Activated naive CD8-positive, alpha-beta T cell treated with anti-CD3 and anti-CD28 coated beads, Interleukin-2, amount 50 U/mL, for 24 hours (primary cell): ENCODE measurements at places on chromosomes 7 and 10.

DNA sequence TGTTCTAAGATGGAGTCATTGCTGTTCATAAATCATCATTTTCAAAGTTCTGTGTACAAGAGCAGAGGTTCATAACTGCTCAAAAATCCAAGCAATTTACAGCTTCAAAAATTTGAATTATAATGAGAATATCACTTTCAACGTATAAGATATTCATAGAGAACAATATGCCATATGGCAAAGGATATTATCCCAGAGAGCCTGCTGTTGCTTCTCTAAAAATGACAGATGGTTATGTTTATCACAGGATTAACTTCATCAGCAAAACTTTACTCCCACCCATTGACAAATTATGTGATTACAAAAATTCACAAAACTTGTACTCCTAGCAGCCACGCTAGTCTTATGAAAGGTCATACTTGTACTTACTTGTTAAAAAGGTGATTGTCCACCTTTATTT, 105.1 kb downstream of the PIP4K2A start:
- no peak for DNase-seq

DNA sequence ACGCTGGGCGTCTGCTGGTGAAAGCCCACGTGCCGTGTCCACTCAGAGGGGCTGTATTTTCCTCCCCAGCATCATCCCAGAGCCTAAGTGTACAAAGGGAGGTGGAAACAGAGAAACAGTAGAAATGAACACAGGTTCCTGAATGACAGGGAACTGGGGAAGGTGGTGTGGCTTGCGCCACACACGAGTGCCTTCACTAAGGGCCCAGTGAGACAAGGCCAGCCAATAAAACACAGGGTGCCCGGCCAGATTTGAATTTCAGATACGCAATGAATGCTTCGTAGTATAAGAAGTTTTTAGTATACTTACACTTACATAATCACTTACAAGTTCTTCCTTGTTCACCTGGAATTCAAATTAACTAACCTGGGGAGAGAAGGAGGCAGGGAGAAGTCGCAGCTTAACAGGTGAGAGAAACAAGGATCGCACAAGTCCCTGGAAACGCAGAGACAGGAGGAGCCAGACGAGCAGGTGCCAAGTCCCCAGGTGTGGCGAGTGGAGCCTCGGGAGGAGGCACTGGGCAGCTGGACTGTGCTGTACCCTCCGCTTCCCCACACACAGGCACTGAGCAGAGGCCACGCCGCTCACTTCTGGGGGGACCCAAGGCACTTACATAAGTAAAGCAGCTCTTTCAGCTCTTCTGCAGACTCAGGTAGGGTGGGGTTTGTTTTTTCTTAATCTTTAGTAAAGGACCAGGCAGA, 105.2 kb upstream of the MGMT start:
- no peak for DNase-seq

DNA sequence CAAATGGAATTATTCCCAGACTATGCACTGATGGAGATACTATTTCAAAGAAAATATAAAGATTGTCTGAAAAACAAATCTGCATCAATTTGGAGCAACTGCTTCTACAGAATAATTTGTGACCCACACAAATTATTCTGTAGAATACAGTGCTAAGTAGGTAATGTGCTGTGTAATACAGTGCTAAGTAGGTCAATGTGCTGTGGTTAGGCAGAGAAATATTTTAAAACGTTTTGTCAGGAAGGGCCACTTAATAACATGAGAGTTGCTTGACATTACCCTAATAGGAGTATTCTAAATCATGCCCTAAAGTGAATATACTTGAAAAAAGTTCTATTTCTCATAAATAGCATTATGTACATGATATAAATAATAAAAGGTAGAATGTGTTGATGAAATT, 116.5 kb upstream of the KCND2 start:
- no peak for DNase-seq

GRCh38 chr7:85806321-85806720, 619.5 kb upstream of the SEMA3D start:
- no peak for DNase-seq

DNA sequence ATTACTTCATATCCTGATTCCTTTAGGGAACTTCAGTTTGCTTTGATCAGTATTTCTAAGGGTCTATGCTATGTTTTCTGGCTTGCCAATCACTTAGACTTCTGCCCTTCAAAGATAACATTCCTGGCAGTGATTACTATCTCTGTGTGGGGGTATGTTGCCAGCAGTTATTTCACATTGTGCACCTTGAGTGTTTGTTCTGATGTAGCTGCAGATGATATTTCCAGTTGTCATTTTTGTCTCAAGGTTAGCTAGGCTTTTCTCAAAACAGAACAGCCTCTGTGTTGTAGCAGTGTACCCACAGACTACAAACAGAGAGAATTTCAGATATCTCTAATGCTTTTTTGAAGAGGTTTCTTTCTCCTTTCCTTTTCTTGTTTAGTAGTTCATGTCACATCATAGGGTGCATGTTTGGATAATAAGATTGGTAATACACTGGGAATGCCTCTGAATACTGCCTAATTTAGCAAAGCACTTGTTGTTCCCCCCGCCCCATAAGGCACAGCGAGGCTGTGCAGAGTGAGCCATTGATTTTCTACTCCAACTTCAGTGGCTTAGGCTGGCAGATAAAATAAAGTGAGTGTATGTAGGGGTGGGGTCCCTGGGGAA, 134.7 kb upstream of the AGR3 start:
- DNase-seq = no peak

DNA sequence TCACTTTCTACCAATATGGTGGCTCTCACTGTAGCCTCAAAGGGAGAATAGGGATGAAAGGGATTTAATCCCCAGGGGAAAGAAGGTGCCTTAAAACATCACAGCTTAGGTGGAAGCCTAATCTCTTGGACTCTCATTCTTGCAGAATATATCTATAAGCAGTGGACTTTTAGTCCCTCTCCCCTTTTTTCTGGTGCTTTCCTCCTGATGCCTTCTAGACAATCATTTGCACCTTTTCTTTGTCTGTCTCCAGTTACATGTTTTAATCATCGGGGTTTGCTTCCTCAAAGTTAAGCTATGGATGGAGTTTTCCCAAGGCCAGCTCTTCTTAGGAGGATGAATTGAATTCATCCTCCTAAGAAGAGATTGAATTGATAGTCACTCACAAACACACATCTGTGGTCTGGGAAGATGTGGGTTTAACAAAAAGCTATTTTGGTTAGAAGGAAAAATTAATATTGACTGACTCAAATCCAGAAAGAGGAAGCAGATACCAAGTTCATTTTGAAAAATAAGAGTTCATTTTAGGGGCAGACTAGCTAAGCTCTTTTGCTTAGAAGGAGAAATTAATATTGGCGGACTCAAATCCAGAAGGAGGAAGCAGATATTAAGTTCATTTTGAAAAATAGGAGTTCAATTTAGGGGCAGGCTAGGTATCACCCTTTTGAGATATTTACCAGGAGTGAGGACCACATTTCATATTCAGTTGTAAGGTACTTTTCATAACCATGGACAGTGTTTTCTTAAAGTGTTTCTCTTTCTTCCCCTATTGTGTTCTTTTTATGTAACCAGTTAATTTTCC, 35.2 kb upstream of the PLEKHS1 start:
- no peak for DNase-seq

DNA sequence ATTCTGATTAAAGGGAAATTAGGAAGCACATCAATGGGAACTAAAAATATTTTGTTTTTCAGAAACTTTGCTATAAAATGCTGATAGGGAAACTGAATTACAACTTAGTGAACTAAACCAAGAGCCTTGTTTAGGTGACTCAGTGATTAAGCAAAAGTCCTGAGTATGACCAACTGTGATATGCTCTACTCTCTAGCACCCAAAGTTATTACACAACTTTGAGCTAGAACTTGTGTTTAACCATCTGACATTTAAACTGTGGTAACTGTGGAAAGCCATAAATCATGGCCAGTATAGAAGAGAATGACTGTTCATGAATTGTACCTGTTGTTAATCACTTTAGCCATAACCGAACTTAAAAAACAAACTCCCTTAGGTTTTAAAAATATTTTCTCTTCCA, 127.4 kb downstream of the ZNF365 start:
- no peak for DNase-seq

- DNase-seq = no peak
Observed at GRCh38 chr7:6578114-6579084, 1.1 kb downstream of the ZDHHC4 start.
